ENCODE measurements at places on chromosomes 5 and 9.

DNA sequence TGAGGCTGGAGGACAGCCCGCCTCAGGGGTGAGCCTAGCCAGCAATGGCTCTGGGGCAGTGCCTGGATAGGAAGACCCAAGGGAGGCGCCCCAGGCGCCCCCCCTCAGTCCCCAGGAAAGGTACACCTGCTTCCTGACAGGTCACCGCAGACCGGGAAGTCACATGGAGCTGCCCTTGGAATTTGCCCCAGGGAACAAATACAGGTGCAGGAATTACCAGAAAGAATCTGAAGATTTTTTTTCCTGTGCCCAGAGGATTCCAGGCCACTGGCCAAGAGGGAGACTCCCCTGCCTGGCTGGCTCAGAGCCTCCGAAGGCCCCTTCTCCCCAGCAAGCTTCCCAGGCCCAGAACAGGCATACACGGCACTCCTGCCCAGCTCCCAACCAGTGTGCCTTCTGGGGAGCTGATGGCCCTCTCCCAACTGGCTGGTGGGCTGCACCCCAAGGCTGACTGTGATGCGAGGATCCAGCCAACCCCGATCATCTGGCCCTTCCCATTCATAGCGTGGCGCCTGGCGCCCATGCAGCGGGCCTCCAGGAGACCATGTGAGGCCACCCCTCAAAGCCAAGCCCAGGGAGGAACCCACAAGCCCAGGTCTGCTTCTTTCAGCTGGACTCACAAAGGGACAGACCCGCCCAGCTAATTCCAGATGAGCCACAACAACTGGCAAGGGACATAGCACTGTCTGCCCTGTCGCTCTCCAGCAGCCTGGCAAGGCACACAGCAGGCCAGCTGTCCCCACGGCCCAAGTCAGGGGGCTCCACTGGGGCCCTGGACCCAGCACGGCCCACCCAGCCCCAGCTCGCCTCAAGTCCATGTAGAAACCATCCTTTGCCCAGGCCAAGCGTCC lies 2.3 kb downstream of the TPRN start:
- DNase-seq: no peak

- no peak for DNase-seq
Measured at GRCh38 chr5:142201471-142201887, 92.9 kb downstream of the NDFIP1 start.

- peak; percentile 85 for DNase-seq
Measured at GRCh38 chr5:158135682-158136179, 276.8 kb upstream of the CLINT1 start.

DNA sequence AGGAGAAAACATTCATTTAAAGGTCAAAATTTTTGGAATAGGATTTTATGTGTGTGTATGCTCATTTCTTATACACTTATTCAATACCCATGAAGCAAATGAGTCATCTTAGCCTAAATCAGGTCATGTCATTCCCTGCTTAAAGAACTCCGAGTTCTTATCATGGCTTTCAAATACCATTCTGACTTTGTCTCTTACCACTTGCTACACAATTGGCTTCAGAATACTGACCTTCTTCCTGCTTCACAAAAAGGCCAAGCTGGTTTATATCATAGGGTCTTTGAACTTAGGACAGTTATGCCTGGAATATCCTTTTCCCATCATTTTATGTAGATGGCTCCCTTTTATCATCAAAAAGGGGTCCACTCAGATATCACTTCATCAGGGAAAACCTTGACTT lies 652.2 kb upstream of the WWC1 start:
- DNase-seq: no peak

DNA sequence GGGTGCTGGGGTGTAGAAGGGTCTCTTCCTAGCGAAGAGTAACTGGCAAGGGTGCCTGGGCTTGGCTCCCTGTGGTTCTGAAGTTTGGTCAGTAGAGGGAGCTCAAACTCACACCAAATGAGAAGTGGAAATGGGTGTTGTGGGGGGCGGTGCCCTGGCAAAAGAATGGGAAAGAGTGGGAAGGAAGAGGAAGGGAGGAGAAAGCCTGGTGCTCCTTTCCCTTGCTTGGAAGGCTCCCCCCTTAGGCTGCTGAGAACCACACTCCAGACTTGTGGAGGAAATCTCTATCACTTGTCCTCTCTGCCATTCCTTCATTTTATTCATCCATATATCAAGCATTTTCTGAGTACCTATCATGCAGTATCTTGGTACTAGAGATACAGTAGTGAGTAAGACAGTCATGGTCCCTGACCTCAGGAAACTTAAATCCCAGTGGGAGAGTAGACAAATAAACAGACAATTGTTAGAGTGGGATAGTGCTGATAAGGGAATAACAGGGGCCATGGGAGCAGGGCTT lies 13.0 kb downstream of the SLC4A9 start:
- peak; percentile 5 for DNase-seq

- DNase-seq: no peak
Measured at GRCh38 chr5:172835290-172835993, 1.4 kb downstream of the ERGIC1 start.

- no peak for DNase-seq
Measured at GRCh38 chr5:111234125-111234524, 9.9 kb downstream of the CAMK4 start.

DNA sequence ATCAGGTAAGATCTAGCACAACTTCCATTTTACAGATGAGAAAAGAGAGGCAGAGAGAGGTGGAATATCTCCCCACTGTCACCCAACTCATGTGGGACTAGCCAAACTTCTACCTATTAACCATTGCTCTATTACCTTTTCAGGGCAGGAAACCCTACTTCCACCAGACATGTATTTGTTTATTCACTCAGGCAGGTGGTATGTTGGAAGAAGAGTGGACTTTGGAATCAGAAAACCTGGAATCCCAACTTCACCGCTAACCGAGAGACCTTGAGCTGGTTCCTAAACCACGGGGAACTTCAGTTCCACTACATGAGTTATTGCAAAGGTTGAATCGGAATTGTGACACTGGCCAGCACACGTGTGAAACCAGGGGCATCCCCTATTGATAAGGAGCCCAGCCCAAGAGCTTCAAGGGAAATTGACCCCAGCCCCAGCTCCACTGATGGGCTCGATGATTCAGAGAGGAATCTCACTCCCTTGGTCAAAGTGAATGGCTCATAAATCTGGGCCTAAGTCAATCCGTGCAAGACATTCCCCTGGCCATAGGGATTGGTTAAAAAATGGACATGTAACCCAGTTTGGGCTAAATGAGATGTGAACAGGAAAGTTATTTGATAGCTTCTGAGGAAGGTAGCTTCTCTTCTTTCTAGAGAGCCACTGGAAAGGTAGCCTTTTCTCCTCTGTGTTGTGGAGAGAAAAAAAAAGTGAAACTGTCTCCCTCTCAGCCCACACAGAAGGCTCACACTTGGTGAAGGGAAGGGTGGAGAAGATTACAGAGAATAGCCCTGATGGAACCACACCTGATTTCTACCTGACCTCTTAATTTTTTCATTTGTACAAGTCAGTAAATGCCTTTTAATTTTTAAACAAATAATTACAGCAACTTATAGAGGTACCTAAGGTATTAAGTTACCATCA lies 5.5 kb upstream of the GLIS3 start:
- no peak for DNase-seq

- DNase-seq: no peak
Measured at GRCh38 chr9:88310310-88310980, 77.8 kb upstream of the SPIN1 start.

- DNase-seq: no peak
Measured at GRCh38 chr9:123999661-124000060, 11.9 kb upstream of the LHX2 start.

DNA sequence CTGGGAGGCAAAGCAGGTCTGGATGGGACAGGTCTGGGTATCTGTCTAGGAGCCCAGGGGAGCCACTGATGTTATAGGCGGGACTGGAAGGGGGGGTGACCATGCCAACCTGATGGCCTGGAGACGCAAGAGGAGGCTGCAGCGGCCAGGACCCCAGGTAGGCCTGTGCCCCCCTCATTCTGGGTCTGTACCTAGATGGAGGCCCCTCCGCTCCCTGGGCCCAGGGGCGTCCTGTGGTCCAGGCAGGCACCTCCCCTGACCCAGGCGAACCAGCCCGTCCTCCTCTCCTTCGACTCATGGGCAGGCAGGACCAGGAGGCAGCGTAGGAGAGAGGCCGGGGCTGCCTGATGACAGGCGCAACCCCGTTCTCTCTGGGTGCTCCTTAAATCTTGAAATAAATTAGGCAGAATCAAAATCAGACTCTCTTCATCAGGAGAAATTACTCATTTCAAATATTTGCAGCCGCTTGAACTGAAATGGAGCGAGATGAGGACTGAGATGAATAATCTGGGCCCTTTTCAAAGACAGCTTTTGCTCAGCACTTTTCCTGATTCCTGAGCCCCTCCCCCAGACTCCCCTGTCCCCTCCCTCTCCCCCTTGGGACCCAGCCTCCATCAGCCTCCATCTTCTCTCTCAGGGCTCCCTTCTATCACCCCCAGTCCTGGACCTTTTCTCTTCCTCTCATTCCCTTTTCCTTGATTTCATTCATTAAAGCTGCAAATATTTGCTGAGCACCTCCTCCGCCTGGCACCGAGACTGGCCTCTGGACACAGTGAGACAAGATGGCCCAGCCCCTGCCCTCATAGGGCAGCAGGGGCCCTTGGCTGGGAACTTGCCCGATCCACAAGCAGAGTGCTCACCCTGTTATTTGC lies 46.8 kb upstream of the IER5L start:
- DNase-seq: no peak

- DNase-seq: no peak
Measured at GRCh38 chr5:35029333-35029732, 18.4 kb downstream of the AGXT2 start.

DNA sequence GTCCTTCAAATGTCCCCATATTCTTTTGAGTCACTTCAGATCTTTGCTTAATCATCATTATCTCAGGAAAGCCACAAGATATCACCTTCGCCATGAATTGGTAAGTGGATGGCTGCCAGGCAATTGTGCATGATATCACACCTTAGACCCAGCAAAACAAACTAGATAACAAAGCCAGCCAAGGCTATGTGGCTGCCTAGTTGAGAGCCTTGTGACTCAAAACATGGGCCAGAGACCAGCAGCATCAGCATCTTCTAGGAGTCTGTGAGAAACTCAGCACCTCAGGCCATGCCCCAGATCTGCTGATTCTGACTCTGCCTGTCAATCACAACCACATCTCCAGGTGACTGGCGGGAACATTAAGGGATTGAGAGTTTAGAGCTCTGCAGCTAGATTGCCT lies 82.8 kb downstream of the SLIT3 start:
- no peak for DNase-seq

GRCh38 chr5:32851559-32852173 lies 140.5 kb downstream of the NPR3 start:
- no peak for DNase-seq

DNA sequence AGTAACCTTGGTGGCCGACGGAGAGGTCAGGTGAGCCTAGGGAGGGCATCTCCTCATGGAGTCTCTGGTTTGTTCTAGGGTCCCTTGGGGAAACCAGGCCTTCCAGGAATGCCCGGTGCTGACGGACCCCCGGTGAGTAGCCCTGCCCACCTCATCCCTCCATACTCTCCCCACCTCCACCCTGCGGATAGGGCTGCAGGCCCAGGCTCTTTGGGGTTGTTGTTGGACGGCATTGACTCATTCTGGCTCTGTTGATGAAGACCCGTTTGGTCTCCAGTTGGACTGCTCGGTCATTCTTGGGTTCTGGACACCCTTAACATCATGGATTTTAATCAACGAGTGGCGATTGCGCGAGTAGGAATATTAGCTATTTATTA lies 112.3 kb upstream of the FCN2 start:
- no peak for DNase-seq

- DNase-seq: no peak
Measured at GRCh38 chr9:136697821-136698526, 10.7 kb upstream of the AGPAT2 start.

- DNase-seq: no peak
Measured at GRCh38 chr5:74141053-74141452, 499.5 kb downstream of the ENC1 start.

DNA sequence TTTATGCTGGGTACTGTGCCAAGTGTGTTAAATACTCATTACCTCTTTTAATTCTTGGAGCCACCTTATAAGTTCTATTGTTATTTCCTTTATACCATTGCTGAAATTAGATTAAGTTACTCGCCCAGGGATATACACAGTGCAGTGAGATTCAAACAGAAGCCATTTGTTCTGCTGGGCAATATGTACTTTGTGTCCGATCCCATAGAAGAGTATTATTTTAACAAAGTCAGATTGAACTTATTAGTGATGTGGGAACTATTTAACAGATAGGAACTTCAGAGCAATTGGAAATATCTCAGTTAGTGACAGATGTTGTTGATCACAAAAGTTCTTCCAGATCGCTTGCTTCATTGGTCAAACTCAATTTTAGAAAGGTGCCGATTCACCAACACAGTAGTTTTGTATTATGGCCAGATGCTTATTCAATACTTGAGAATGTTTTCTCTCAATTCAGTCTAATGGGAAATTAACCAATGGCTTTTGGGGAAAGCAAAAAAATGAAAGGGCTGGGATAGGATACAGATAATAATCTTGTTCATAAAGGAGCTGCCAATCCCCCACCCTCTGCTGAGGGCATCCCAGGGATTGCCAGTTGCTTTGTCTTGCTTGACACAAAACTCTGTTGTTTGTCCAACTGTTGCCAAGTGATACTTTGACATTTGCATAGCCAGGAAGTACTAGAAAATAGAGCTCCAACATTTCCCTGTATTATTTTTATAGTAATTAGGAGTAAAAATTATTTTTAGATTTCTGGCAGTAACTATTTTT lies 94.8 kb upstream of the SEMA6A start:
- no peak for DNase-seq

DNA sequence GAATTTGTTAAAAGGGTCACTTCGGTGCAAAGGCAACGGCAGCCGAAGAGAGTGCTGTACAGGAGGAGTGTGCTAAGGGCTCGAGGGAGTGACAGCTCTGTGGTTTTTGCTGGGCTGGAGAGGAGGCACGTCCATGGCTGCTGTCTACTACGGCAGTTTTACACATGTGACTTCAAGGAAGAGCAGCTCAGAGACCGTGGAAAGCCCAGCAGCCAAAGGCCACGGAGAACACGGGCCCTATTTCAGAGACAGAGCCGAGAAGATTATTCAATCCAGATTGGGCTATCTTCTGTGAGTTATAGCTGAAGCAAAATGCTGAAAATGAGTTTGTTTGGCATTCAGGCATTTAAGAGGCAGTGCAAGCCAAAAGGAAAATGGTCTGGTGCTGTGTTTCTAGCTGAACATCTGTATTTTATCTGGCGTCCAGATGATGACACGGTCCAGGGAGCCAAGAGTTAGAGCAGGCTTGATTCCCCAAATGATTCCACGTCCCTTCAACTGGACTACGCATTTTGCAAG lies 96.4 kb downstream of the RFK start:
- DNase-seq: no peak

DNA sequence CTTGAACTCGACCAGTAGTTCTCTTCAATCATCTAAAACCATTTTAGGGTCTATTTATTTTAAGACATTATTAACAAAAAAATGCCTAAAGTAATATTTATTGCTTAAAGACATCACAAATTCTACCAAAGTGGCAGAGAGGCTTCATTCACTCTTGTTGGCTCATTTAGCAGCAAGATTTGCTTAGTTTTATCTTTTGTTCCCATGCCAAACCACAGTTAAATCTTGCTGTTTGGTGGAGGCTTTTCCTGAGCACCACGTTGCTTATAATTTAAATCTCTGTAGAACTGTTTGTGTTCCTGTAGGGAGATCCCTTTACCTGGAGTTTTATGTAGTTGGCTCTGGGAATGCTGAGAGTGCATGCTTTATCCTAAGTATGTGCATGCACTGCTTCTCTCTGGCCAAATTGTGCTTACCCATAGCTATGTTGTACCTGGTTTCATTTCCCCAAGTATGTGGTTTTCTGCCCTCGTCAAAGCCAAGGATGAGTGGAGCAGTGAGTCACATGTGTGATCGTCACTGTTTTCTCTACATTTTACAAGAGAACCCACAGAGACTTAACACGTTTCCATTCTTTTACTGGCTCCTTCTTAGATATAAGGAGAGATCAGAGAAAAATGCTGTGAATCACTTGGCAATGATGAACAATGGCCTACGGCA lies 42.1 kb upstream of the MAST4 start:
- DNase-seq: no peak
